ENCODE measurements at places on chromosomes 2 and 18.

GRCh38 chr2:71858071-71858470 lies 289.6 kb downstream of the CYP26B1 start:
- no peak for DNase-seq

GRCh38 chr2:184452907-184453306 lies 145.4 kb upstream of the ZNF804A start:
- no peak for DNase-seq

GRCh38 chr2:163182764-163183354 lies 344.3 kb upstream of the KCNH7 start:
- DNase-seq = peak; percentile 44

GRCh38 chr18:369224-370015 lies 101.6 kb upstream of the THOC1 start:
- DNase-seq = no peak

GRCh38 chr2:31223026-31223425 lies 5.7 kb upstream of the CAPN14 start:
- DNase-seq = no peak

DNA sequence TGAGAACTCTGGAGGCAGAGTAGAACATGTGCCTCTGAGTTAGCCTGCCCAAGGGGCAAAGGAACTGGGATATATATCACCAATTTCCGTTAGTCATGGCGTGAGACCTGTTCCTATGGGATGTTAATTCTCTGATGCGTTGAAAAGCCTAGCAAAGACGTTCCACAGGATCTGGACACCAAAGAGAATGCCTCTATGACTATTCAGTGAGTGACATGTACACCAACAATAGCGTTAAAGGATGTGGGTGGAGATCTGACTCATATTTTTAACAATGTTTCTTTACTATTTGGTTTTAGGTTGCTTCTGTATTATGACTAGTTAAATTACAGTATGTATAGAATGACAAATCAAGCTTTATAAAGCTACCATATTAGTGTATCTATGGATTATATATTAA lies 320.9 kb upstream of the MC4R start:
- no peak for DNase-seq

DNA sequence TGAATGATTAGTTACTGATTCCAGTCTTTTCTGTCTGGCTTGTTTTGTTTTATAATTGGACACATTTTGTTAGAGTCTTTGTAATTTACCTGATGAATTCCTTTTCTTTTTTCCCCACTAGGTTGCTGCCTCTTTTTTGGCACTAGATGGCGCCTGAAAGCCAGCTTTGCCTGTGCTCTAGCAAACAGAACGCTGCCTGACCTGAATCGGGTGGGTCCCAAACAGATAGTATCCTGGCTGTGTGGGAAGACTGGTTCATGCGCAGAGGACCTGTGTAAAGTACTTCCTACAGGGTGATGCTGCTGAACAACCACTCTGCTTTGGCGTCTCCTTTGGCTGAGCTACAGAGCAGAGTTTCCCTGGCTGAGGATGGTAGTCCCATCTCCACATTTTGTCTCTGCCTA lies 288.2 kb downstream of the IKZF2 start:
- no peak for DNase-seq

DNA sequence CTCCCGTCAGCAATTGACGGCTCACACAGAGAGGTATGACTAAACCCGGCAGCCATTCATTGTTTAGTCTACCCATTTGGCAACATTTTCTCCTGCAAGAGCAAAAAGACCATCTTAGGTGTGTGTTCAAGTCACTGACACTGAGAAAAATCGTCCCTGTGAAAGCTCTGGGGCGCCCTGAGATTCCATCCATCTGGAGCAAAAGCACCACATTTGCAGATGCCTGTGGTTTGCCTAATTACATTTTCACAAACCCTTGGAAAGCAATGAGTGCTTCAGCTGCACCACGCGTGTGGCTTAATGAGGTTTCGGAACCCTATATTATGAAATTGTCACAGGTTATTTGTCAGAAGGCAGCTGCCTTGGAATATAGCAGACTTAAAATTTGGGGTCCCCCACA lies 110.7 kb upstream of the PTPRM start:
- DNase-seq = no peak

All from NCI-H1092 treated with DMSO at 0.1 percent for 48 hours (cell line).